ENCODE measurements at places on chromosomes 2 and 18.

- no peak for DNase-seq
Measured at GRCh38 chr2:136022396-136023146, 37.1 kb upstream of the DARS1 start.

DNA sequence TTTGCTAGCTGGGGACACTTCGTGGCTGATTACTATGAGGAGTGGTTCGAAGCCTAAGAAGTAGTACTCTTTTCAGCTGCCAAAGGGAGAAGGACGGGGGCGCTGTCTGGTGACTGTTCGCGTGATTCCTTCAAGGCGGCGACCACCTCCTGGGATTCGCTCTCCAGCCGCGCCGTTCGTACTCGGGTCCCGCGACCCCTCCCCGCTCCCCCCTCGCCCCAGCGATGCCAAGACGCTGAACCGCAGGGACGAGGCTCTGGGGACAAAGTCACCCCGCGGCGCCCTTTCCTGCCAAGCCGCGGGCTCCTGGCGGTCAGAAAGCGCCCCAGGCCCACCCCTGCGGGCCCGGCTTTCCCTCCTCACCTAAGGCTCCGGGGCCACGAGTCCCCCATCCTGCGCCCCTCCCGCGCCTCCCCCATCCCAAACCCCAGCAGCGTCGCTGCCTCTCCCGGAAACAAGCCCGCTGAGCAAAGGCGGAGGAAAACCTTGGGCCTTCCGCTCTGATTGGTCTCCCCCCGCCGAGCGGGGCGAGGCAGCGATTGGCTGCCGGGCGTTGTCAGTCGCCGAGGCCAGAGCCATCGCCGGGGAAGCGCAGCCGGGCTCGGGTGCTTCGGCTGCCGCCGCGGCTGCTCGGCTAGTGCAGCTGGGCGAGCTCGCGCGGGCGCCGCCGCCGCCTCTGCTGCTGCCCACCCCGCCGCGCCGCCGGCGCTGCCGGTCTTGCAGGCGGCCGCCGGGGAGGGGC lies 404.3 kb downstream of the XIRP2 start:
- DNase-seq: peak; percentile 86

DNA sequence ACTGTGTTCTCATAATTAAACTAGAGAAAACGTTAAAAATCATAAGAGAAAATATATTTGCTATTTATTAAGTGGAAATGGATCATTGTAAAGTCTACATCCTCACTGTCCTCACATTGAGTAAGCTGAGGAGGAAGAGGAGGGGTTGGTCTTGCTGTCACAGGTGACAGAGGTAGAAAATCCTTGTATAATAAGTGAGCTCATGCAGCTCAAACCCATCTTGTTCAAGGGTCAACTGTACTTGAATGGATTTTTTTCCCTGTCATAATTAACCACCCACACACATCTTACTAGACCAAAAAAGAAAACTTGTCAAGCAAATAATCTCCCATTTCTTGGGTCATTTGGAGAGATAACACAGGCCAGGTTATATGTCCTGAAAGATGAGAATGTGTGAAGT lies 231.2 kb downstream of the NEDD4L start:
- DNase-seq: no peak

- no peak for DNase-seq
Measured at GRCh38 chr18:79400091-79400590, 4.4 kb downstream of the NFATC1 start.

GRCh38 chr2:169933124-169933711 lies 106.0 kb downstream of the UBR3 start:
- peak; percentile 83 for DNase-seq

- no peak for DNase-seq
Measured at GRCh38 chr18:25686960-25687500, 335.1 kb upstream of the ZNF521 start.

DNA sequence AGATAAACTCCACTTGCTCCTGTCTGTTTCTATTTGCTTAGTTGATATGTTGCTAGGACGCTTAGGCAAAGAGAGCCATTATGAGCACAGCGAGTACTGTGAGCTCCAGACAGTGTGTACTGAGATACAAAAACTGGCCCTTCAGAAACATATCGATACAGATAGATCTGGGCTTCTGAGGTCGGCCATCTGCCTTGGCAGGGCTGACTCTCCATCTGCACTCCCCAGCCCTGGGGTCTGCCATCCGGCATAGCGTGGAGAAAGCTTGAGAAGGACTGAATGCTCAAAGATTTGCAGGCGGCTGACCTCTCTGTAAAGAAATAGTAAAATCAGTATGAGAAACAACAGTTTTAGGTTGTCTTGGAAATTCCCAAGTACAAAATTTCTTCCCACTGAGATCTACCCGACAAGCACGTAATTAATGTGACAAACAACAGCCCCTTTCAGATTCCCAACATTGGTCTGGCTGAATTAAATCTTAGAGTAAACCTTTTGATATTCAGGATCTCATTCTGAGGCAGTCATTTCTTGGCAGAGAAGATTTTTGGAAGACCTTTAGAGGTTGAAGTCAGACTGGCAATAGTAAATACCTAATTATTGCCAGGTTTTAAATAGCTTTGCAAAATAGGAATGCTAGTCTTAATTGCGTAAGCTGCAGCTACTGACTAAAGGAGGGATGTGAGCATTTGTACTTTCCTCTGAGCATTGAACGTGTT lies 127.4 kb downstream of the CHST9 start:
- DNase-seq: no peak

DNA sequence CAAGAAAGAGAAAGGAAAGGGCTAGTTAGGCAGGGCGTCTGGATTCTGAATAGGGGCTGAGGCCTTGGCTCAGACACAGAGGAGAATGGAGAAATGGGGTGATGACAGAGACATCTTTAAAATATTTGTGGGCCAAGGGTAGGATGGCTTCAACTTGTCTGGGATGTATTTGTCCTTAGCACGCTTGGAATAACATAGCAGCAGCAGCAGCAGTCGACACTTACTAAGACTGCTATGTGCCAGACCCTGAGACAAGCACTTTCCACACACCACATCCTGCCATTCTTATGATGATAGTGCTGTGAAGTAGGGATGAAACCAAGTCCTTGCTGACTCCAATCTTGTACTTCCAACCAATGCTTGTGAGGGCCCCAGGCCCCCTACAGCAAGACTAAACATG lies 2.6 kb downstream of the IL1RL1 start:
- DNase-seq: no peak

- DNase-seq: no peak
Measured at GRCh38 chr18:70523035-70523791, 234.4 kb downstream of the SOCS6 start.

DNA sequence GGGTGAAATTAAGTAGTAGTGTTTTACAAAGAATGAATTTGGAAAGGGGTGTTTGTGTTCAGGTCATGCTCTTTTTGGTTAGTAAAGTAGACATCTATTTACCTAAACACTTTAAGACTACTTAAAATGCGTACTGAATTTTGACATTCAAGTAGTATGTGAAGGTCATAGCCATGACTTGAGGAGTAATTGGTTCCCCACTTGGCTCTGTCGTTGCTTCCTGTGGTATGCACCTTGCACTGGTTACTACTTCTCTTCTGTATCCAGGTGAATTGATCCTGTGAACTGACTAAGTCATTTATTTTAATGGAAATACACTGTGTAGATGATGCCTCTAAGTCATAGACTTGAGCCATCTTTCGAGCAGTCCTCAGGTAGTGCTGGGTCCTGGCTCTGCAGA lies 97.9 kb downstream of the ITGB1BP1 start:
- no peak for DNase-seq

DNA sequence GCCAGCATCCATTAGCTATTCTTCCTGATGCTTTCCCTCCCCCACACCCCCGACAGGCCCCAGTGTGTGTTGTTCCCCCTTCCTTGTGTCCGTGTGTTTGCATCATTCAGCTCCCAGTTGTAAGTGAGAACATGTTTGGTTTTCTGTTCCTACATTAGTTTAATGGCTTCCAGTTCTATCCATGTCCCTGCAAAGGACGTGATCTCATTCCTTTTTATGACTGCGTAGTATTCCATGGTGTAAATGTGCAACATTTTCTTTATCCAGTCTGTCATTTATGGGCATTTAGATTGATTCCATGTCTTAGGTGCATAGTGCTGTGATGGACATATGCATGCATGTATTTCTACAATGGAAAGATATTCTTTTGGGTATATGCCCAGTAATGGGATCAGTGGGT lies 104.7 kb downstream of the TMEM185B start:
- no peak for DNase-seq

- no peak for DNase-seq
Measured at GRCh38 chr2:11930211-11930761, 183.9 kb downstream of the LPIN1 start.

DNA sequence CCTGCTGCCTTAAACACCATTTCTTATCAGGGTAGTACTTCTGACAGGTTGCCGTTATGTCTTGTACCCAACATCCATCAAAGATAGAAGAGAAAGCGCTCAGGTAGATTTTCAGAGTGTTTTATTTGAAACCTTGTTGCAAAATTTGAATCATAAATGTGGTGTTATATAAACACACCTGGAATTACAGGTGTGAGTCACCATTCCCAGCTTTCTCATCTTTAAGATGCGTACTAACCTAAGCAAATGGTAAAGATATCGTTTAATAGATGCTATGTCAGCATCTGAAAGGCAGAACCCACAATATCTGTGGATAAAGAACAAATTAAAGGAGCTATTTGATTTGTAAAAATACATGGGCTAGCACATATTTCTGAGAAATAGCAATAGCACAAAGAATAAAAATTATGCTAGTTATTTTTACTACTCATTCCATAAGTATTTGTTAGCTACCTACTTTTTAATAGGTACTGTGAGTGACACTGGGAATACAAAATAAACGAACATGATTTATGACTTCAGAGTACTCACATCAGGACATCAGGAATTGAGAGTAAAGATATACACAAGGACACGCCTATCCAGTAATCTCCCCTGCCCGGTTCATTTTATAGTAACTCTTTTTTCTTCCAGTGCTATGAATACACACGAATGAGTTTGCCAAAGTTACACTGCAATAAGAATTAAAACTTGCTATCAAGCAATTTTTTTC lies 193.8 kb downstream of the RBM43 start:
- DNase-seq: no peak

DNA sequence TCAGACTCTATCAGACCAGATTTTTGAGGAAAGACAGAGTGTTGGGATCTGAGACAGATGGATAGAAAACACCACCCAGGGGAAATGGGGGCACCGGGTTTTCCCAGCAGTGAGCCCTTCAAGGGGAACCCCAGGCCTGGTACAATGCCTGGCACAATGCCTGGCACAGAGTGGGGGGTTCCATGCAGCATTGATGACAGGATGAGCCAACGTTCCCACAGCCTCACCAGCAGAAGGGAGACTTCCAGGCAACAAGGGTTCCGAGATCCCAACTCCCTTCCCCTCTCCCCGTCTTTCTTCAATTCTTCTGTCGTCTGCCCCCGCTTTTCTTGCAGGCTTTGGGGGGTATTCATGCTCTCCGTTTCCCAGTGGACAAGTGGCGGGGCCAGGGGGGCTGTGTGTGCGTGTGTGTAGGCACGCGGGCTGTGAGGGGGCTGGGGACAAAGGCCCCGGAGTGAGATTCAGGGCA lies 132.1 kb upstream of the HAAO start:
- no peak for DNase-seq

GRCh38 chr18:79692886-79693285 lies 13.3 kb downstream of the CTDP1 start:
- no peak for DNase-seq

- no peak for DNase-seq
Measured at GRCh38 chr2:140994856-140995255, 1136.0 kb downstream of the LRP1B start.

- no peak for DNase-seq
Measured at GRCh38 chr2:74162951-74163350, 15.2 kb upstream of the BOLA3 start.

GRCh38 chr2:102294802-102295489 lies 16.4 kb upstream of the IL1RL1 start:
- DNase-seq: no peak

DNA sequence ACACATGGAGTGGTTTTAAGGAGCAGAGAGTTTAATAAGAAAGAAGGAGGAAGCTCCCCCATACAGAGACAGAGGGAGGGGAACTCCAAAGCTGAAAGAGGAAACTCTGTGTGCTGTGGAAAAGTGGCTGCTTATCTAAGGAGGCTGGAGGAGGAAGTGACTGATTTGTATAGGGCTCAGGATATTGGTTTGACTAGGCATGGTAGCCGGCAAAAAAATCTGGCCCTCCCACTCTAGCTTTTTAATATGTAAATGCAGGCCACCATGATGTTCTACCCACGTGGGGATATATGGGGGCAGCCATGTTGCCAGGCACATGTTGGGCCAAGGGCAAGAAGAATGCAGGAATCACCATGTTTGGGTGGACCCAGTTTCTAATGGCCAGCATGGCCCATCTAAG lies 64.3 kb downstream of the HNMT start:
- DNase-seq: no peak

DNA sequence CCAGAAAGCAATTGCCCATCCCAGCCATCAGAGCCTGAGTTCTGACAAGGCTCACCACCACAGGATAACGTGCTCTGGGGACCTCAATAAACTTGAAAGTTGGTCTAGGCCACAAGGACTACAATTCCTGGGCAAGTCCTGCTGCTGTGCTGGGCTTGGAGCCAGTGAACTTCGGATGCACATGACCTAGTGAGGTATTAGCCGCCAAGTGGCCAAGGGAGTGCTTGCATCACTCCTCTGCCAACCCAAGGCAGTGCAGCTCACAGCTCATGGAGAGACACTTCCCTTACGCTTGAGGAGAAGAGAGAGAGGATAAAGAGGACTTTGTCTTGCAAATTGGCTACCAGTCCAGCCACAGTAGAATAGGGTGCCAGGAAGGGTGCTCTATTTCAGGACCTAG lies 219.6 kb downstream of the MBD2 start:
- no peak for DNase-seq

DNA sequence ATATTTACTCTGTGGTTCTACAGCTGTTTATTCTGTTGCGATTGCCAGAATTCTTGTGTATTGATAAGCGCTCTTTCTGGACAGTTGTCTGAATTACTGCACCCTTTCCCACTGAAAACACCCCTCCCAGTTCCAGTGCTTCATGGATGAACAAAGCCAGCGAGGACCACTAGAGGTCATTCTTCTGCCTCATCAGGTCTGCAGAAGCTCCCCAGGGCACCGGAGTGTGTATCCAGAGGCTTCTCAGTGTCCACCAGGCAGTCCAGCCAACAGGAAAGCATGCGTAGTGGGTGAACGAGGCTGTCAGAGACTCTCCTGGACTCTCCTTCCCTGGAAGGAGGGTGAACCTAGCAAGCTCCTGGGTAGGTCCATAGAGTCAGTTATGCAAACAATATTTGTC lies 40.6 kb upstream of the INHBB start:
- no peak for DNase-seq

- DNase-seq: no peak
Measured at GRCh38 chr2:50347358-50348044, 684.4 kb downstream of the NRXN1 start.

DNA sequence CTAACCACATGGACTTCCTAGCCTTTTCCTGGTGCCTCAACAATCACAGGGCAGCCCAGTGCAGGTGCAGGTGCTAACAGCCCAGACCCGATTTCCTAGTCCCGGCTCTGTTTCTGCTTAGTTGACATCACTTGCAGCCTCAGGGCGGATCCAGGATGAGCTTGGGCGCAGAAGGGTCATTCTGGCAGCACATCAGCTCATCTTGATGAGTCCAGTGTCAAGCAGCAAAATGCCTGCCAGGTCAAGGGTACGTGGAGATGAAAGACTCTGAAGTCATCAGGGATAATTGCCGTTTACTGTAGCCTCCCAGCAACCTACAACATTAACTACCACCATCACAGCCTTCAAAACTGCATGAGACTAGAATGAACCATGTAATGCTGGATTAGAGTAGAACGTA lies 39.4 kb upstream of the EFHD1 start:
- DNase-seq: no peak

- DNase-seq: no peak
Measured at GRCh38 chr2:46952171-46952570, 36.6 kb upstream of the MCFD2 start.

GRCh38 chr2:218996937-218997336 lies 3.7 kb upstream of the CRYBA2 start:
- peak; percentile 94 for DNase-seq

- DNase-seq: no peak
Measured at GRCh38 chr2:168178520-168179324, 68.7 kb downstream of the STK39 start.
